ENCODE measurements at places on chromosomes 12 and 14.
A peak's percentile ranks its signal among the peaks of the same experiment; 100 is the strongest.

DNA sequence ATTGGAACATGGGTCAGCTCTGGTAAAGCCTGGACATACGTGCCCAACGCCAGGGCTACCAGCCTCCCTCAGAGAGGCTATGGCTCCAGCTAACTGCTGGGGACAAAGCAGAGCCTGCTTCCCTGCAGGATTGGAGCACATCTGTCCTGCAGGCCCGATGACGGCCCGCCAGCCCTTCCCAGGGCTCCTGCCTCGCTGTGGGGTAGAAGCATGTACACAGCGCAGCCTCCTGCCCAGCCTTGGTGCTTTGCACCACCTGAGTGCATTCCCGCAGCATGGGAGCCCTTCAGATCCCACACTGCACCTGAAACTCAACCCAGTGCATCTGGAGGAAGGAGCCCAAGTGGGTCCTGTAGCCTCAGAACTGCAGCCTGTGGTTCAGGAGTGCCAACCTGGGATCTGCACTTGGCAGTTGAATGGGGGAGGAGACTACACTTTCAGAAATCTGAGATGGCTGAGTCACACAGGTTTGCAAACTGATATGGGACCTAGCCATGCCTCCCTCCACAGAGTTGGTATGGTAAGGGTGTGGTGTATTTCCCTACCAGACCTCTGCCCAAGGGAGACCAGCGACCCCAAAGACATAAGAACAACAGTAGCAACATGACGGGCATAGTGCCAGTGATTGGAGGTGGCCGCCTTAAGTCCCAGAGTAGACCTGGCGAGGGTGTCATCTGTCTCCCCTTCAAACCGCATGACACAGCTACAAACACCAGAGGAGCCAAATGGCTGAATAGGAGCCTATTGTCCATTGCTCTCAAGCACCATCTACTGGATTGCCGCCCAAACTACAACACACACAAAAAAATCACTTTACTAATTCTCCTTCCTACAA is 273.9 kb upstream of the MIS18BP1 start:
- DNase-seq = no peak

DNA sequence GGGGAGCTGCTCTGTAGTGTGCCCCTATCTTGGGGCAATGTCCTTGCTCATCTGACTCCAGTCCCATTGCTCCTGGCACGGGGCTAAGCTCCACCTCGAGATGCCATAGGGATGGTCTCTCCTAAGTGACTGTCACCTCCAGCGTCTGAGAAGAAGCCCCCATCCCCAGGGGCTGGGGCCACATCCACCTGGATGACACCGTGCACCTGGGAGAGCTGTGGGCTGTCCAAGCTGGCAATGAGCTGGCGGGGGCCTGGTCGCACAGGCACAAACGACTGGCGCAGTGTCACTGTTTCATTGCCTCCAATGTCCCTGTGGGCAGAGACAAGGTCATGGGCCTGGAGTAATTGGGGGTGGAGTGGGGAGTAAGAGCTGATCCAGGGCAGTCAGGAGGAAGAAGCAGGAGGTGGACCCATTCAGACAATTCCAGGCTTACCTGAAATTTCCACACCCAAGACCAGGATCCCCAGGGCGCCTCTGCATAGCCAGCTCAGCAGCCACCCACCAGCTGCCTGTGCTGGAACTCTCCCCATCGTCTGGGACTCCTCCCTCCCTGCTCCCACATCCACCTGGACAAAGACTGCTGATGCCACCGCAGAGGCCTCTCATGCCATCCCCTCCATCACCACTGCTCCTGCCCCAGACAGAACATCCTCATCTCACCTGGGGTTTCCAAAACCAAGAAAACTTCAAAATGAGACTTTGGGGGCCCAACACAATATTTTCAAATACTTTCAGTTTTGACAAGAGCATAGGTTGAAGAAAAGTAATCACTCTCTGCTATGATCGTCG is 7.0 kb upstream of the TINF2 start:
- no peak for DNase-seq

GRCh38 chr14:34554540-34555250 is 15.2 kb upstream of the EAPP start:
- DNase-seq = no peak

GRCh38 chr12:131785763-131786330 is 42.3 kb upstream of the MMP17 start:
- no peak for DNase-seq

DNA sequence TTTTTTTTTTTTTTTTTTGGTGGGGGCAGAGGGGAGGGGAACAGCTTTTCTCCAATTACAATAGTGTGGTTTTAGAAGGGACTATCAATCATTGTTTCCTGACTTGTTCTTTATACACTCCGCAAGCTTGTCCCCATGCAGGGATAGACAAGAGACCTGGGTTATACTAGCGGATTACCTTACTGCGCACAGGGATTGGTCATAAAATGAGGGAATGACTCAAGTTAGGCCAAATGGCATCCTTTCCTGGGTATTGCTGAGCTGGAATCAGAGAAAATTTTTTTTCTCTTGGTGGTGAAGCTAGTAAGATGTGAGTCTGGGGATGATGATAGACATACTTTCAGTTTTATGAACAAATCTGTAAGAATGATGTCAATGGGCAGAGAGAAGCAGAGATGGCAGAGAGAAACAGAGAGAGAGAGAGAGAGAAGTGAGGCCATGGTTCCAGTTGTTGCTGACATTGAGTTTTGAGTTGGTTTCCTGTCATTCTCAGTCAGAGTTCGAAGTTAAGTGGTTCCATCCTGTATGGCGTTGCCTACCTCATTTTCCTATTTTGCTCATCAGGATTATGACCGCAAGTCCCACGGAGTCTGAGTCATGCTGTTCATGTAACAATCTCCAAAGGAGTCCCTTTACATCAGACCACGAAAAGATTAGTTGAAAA is 59.1 kb upstream of the OTOGL start:
- DNase-seq = no peak

- peak; percentile 77 for DNase-seq
These were observed 108.9 kb upstream of the PLEKHG7 start for GRCh38 chr12:92593734-92594402.

DNA sequence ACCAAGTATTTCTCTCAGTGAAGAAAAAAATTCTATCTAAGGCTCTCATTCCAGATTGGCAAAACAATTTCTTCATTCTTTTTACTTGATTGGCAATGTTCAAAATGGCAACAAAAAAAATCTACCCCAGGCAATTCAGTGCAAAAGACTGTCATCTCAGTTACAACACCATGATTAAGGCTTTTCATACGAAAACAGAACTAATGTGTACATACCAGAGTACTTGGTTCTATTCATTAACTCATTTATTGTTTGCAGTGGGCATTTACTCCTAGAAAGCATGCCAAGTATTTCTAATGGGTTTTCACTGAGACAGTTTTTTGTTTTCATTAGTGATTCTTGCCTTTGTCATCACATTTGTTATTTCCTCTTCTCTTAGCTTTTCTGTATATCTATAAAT is 33.0 kb downstream of the DBX2 start:
- DNase-seq = no peak

DNA sequence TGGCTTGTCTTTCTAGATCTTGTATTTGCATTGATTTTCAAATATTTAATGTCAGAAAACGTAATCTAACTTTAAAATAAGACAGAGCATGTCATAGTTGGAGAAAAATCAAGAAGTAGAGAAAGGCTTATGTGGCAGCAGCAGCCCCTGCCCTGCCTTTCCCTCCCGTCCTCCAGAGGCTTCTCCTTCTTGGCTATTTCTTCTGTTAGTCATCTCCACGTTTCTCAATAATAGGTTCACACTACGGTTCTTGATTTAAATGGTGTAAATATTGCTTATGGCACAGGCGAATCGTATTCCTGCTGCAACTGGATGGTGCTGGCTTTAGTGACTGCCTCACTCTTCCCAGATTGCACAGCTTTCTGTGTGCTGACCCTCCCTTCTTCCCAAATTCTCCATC is 42.8 kb downstream of the SLC8B1 start:
- DNase-seq = no peak

GRCh38 chr14:92470811-92471210 is 42.8 kb upstream of the RIN3 start:
- DNase-seq = no peak

DNA sequence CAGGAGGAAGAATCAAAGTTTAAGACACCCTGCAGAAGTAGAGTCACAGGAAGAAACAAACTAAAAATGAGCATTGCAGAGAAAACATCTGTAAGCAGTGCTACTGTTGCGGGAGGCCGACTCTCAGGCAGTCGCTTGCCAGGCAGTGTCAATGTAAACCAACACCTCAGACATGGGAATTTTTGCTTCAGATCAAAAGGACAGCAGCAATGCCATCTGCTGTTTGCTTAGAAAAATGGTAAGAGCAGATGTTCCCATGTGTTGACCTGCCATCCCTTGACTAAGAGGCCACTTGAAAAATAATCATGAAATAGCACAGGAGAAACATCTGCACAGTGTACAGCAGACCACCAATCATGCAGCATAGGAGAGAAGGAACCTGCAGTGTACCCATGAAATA is 196.6 kb downstream of the SLC25A21 start:
- DNase-seq = no peak

DNA sequence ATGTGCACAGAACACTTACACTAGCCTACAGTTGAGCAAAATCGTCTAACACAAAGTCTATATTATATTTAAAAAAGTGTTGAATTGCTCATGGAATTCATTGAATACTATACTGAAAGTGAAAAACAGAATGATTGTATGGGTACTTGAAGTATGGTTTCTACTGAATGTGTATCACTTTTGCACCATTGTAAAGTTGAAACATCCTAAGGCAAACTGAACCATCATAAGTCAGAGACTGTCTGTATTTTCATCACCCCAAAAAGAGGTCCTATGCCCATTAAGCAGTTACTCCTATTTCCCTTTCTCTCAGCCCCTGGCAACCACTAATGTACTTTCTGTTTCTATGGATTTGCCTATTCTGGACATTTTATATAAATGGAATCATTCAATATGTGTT is 4.4 kb upstream of the AMIGO2 start:
- no peak for DNase-seq

DNA sequence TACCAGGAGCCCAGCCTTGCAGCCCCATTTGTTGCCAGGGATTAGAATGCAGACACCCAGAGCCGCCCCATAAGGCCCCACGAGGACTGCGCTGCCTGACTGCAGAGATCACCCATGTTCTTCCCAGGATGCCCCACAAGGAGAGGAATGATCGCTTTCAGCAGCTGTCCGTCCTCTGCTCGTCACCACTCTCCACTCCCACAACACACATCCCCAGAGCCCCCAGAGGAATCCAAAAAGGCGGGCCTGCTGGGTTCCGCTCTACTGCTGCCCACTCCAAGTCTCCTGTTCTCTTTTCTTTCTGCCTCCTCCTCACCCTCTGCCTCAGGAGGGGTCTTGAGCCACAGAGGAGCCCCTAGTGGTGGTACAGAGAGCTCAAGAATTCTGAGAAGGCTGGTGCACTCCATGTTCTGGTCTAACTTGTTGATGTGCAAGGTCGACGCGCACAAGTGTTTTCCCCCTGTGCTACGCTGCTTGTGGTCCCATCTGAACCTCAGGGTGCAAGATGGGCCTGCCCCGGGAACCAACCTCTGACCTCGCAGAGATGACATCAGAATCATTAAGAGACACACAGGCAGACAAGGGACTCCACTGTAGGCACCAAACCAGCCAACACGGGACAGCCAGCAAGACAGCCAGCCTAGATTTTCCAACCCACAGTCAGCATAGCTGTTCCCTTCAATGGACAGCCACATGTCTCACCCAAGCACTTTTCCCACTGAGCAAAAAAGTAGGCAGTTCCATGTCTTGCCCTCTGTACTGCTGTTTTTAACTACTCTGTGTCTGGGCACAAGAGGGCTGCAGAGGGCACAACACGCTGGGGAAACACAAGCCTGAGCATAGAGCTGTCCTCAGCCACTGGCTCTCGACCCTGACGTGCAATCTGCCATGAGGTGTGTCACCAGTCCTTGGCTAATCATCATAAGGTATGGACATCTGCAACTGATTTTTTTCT is 29.9 kb downstream of the PXN start:
- DNase-seq = no peak

- no peak for DNase-seq
These were observed 48.0 kb downstream of the ETNK1 start for GRCh38 chr12:22672951-22673350.

GRCh38 chr14:99576304-99576703 is 27.7 kb downstream of the CCDC85C start:
- no peak for DNase-seq
